ENCODE measurements at places on chromosomes 1 and 21. TPM values are rescaled to one million over a fixed set of nuclear protein-coding genes. Genes with fewer than 3 reads are reported as not detected.

Gene CR2
- not detected for total RNA-seq

Gene SH2D1B
- total RNA-seq = 0.05 TPM

DNA sequence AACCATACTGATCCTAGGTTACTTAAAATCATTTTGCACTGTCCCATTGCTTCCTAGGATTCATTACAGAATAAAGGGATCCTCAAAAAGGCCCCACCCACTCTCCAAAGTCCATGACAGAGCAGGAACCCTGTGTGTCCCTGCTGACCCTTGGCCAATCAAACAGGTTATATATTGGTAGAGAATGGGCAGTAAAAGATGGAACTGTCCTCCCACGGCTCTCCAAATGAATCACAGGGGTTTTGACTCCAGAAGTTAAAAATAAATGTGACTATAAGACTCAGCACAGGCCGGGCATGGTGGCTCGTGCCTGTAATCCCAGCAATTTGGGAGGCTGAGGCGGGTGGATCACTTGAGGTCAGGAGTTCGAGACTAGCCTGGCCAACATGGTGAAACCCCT lies 65.5 kb downstream of the ACOT7 start:
- no peak for DNase-seq

Gene C4BPA
- under 0.01 TPM for total RNA-seq

Gene GUCA2A
- not detected for total RNA-seq

Gene LEFTY1
- total RNA-seq = 0.19 TPM

Gene HHAT
- total RNA-seq = 1.8 TPM

Data from dermis blood vessel endothelial cell (primary cell).